AG09319 (cell line): ENCODE measurements at places on chromosomes 4 and X.

GRCh38 chrX:118519411-118520215, 24.0 kb downstream of the DOCK11 start:
- no peak for DNase-seq

DNA sequence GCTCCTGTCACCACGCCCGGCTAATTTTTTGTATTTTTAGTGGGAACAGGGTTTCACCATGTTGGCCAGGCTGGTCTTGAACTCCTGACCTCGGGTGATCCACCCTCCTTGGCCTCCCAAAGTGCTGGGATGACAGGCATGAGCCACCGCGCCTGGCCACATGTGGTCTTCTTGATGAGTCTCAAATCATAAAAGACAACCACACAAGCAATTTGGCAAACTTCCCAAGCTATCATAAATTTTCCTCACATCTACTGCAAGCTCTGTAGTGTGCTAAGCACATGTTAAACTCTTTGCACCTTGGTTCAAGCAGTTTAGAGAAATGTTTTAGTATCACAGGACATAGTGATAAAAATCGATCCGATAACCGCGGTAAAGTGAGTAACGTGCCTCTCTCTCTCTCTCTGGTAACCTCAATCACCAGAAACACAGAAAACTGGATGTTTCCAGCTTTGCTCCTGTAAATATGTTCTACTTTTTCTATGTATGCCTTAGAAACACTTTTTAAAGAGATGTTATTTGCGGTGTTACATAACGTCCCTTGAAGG, 256.8 kb downstream of the DHRSX start:
- no peak for DNase-seq

GRCh38 chr4:158157412-158157811, 15.4 kb downstream of the GASK1B start:
- no peak for DNase-seq

- no peak for DNase-seq
Measured at GRCh38 chr4:47837908-47838294, at the start of gene CORIN. TSS of gene CORIN (minus strand) at chr4:47838067. CDS start at chr4:47837949, 118 bp downstream.

DNA sequence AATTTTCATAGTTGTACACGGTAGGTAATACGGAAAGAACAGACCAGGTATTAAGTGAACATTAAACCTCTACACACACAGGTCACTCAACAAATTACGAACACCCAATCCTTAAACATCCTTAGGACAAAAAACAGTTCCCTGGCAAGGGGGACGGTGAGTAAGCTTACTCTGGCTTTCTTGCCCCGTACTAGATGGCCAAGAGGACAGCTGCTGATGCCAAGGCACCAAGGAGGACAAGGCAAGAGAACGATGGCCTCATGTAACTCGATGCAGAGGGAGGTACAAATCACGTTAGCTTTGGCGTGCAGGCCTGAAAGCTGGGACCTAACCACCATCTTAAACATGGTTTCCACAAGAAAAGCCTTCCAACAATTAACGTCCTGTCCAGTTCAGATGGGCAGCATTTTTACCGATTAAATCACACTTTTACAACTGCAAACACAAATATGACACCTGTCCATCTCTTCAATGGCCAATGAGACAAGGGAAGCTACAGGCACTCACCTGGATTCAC, 23.7 kb downstream of the FAT1 start:
- DNase-seq, result no peak

DNA sequence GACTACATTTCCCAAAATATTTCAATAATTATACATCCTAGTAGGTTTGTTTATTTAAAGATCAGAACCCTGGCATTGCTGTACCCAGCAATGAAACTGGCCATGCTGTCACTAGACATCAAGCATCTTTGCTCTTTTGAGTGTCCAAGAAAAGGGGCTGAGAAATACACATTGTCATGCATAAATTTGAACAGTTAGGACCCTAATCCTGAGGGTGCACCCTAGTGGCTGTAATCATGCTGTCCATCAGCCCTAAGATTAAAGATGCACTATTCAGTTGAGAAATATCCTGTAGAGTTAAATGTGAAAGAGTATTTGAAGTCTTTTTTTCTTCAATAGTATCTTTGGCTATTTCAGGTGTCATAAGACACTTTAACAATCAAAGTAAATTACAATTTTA, 108.8 kb downstream of the NFKB1 start:
- DNase-seq, result no peak

DNA sequence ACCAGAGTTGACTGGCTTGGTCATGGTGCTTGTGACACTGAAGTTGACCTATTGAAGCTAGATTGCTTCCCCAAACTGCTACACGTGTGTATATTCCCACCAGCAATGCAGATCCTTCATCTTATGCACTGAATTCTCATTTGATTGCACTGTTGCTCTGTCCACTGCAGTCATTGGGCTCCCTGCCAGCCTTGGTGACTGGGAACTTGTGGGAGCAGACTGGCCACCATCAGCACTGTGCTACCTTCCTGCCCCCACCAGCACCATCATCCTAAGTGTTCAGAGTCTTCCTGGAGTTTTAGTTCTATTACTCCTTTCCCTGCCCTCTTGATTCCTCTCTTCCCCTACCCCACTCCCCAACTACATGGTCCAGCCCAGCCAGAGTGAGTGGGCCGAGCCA, 117.7 kb upstream of the PRPS2 start:
- no peak for DNase-seq

DNA sequence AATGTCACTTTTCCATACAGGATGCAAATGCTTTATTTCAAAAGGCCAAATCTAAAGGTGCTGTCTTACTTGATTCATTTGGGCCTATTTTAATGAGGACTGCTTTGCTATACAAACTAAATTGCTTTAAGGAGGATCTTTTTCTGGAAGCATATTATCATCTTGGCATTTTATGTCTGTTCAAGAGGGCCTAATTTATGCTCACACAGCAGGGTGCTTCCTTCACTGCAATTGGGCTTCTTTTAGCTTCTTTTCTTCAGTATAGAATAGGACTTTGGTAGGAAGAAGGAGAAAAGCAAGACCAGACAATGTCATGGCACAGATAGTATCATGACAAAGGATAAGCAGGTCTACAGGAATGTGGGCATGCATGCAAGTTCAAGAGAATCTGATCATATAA, 222.4 kb upstream of the ANKRD50 start:
- no peak for DNase-seq

- DNase-seq, result no peak
Measured at GRCh38 chr4:174334628-174335027, 50.9 kb downstream of the CEP44 start.

- DNase-seq, result no peak
Measured at GRCh38 chrX:97045470-97045869, 161.8 kb downstream of the RPA4 start.

- no peak for DNase-seq
Measured at GRCh38 chrX:72100824-72101351, 30.8 kb downstream of the RTL5 start.

- DNase-seq, result no peak
Measured at GRCh38 chr4:153426207-153426885, 39.8 kb upstream of the TMEM131L start.

DNA sequence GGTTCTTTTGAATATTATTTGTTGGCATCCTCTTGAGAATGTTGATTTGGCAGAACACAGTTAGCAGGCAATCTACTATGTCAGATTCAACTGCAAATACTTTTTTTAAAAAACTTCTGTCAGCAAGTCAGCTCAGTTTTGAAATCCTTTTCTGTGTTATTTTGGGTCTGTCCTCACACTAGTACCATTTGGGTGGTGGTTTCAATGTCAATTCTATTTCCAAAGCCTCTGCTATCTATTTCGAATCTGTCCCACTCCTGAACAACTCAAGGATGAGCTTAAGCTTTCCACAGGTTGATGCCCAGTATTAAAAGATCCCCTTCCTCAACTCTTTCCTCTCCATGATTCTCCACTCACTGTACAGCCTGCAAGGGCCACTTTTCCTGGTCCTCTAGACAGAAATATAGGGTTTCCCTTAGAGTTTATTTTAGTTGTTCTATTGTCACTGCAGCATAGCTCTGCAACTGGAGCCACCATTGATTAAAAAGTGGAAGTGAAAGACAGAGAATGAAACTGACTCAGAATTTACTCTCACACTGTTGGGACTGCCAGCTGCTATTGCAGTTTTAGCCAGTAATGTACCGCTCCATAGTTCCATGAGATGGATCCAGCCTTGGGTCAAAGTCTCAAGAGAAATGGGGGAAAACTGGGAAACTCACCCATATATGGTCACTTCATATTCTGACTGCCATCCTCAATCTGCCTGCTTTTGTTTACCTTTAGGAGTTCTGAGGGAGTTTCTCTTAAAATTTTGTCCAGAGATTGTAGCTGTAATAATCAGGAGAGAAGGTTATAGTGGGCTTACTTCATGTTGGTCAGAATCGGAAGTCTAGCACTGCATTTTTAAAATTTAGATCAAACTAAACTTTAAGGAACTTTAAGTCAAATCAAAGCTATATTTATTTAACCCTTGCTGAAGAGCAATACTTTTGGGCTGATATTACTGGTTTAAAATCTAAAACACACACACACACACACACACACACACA, 14.6 kb downstream of the HDX start:
- no peak for DNase-seq

DNA sequence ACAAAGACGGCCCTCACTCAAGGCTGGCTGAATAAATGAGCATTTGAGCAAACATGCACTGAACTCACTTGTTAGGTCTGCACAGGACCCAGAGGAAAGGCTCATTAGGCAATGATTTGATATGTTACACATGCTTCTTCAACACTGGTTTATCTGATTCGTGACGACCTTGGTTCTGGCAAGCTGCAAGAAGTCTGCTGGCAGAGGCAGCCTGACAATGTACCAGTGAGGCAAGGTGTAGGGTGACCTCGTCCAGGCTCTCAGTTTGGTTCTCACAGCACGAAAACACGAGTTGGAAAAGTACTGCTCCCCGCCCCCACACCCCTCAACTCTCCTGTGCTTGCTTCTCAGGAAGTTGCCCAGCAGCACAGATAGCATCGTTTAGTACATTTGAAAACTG, 63.1 kb upstream of the CITED1 start:
- no peak for DNase-seq

DNA sequence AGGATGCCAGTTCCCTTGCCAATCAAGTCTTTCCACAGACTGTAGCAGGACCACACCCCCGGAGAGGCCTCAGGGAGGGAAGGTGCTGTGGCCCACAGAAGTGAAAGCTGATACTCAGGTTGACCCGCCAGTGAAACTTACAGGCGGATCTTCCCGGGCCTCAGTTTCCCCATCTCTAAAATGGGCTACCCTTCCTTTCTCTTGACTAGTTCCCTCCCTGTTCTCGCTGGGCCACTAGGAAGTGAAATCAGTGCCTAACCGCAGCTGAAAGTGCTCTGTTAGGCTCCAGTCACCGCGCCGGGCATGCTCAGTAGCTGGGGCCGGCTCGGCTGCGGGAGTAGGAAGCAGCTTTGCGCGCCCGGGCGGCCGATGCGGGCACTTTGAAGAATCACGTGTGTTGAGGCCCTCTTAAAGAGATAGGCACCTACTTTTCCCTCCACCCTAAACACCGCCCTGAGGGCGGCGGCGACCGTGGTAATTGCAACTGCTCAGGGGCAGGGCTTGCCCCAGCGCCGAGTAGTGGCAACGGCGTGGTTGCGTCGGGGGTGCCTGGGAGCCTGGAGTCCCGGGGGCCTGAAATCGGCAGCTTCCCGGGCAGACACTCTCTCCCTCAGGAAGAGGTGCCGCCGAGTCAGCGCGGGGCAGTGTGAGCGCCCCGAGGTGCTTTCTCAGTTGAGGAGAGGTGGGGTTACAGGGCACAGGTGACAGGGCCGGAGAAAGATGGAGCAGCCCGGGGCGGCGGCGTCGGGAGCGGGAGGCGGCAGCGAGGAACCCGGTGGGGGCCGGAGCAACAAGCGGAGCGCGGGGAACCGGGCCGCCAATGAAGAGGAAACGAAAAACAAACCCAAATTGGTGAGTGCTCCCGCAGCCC, at the start of gene DIAPH2:
DIAPH2 (plus strand) TSS at position 504 of the 871 bp plus-strand sequence.
- DNase-seq, result no peak

GRCh38 chr4:142846108-142846728, at the start of gene INPP4B:
TSS of gene INPP4B (minus strand) at chr4:142846301.
- no peak for DNase-seq

GRCh38 chr4:78710536-78710935, 65.6 kb upstream of the BMP2K start:
- no peak for DNase-seq

DNA sequence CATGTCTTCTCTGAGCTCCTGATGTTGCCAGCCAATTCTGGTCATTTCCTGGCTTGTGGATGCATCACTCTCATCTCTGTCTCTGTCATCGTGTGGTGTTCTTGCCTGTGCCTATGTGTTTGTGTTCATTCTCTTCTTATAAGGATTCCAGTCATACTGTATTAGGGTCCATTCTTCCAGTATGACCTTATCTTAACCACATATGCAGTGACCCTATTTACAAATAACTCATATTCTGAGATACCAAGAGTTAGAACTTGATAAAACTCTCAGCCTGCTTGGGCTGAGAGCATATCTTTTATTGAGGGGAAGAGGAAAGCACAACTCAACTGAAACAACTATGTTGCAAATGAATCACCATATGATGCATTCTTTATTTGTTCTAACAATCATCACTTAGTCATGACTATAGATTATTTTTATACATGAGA, 189.0 kb upstream of the ANXA10 start:
- no peak for DNase-seq

DNA sequence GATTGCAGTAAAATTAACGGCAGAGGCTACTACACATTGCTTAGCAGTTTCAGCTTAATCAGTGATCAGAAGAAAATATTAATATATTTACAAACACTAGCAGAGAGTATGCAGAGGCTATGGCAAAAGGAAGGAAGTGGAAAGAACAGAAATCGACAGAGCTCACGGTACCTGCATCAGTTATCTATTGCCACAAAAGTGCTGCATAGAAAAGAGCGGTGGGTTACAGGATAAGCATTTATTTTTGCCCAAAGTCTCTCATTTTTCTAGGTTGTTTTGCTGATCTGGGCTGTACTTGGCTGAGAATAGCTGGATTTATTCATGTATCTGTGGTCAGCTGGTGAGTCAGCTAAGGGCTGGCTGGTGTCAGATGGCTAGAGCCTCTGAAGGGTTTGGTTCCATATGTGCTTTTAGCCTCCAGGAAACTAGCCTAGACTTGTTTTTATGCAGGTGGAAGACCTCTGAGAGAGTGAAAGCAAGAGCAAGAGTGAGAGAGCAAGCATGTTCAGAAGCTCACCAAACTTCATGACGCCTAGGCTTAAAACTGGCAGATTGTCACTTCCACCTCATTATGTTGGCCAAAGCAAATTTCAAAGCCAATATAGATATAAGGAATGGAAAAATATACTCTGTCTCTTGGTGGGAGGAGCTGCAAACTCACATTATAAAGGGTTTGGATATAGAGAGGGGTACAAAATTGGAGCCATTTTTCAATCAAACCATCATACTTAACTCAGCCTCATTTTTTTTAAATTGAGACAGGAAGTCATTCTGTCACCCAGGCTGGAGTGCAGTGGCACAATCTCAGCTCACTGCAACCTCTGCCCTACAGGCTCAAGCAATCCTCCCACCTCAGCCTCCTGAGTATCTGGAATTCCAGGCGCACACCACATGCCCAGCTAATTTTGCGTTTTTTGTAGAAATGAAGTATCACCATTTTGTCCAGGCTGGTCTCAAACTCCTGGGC, 153.2 kb upstream of the RPL34 start:
- DNase-seq, result peak; percentile 44

DNA sequence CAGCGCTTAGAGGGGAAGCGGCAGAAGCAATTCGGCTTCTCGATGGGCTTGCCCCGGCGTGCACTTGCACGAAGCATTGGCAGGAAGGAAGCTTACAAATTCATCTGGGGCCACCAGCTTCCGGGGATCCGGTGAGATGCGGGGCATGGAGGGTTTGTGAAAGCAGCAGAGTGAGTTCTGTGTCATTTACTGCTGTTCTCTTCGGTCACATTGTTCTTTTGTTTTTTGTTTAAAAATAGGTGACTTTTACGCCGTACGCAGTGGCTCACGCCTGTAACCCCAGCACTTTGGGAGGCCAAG, 47.0 kb downstream of the ASMT start:
- no peak for DNase-seq
